ENCODE measurements at places on chromosomes 2 and 18. TPM values are rescaled to one million over a fixed set of nuclear protein-coding genes. Genes with fewer than 3 reads are reported as not detected.

GRCh38 chr18:68219274-68219673 lies 495.6 kb downstream of the TMX3 start:
- DNase-seq = no peak

DNA sequence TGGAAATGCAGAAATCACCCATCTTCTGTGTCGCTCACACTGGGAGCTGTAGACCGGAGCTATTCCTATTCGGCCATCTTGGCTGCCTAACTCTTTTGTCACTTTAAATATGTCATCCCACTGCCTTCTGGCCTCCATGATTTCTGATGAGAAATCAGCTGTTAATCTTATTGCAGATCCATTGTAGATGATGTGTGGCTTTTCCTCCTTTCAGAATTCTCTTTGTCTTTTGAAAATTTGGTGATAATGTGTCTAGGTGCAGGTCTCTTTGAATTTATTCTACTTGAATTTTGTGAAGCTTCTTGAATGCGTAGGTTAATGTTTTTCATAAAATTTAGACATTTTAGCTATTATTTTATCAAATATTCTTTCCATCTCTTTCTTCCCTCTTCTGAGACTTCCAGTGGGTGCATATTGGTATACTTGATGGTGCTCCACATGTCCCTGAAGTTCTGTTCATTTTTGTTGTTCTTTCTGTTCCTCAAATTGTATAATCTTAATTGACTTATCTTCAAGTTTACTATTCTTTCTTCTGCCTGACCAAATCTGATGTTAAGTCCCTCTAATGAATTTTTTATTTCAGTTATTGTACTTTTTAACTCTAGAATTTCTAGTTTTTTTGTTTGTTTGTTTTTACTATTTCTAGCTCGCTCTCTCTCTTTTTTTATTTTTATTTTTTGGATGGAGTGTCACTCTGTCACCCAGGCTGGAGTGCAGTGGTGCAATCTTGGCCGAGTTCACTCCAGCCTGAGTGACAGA lies 90.8 kb upstream of the DLX2 start:
- no peak for DNase-seq

- DNase-seq = no peak
These were observed 7.9 kb downstream of the SSB start for GRCh38 chr2:169806586-169806985.

DNA sequence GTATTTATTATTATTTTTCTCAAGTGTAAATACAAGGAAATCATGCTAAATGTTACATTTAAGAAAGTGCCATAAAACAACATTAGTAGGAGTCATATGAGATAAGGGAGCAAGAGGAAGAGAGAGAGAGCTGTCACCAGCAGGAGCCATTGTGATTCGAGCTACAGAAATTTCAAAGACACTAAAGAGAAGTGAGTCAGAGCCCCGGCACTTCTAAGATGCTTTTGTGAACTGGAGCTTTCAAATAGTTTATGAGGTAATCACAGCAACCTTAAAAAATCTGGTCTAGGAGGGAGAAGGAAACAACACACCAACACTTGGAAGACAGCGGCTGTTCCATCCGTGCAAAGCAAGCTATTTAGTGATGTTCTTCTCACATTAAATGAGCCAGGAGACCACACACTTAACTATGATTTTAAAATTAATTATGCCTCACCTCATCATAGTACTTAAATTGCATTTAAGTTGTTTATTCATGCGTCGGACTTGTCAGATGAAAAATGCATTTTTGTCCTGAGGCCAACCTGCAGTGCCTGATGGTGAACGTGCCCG lies 382.7 kb upstream of the SALL3 start:
- DNase-seq = no peak

- DNase-seq = peak; percentile 81
These were observed 66.0 kb upstream of the ST3GAL5 start for GRCh38 chr2:85954590-85955458.

DNA sequence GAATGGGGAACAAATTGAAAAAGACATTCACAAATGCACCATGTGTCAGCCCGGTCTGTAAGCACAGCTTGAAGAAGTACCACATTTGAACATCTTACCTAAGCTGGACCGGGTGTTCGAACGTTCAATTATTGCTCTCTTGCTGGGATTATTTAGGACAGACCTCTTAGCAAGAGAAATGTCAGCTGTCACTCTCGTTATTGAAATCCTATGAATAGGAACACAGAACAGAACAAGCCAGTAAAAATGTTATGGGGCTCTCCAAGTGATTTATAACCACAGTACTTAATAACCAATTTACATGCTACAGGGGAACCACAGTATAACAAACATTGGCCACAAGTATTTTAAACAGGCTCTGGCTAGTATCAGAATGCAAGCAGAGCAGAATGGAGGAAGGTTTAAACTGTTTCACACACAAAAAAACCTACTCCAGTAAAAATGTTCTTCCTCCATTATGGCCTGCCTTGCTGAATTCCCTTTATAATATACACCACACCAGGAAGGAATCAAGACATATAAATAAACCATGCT lies 32.5 kb upstream of the ARL5A start:
- no peak for DNase-seq

DNA sequence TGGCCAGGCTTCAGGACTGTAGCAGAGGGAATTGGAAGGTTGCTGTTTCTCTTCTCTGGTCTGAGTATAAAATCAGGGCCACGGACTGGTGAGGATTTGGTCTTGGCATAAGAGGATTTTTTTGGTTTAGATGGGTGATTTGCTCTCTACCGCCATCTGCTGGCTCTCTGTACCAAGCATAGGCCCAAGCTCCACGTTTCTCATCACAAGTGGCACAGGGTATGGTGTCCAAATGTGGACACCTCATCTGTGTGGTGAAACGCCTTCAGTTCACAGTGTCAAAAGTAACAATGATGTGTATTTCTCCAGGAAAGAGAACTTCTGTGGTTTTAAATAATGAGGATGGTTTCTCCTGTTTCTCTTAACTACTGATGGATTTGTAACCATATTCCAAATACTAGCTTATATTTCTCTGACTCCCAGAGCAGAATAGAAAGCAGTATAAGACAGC lies 115.1 kb downstream of the EML6 start:
- DNase-seq = peak; percentile 77

Gene LIPT1
- 2.1 TPM for total RNA-seq

- no peak for DNase-seq
These were observed 852.1 kb downstream of the CNTNAP5 start for GRCh38 chr2:124877141-124877577.

DNA sequence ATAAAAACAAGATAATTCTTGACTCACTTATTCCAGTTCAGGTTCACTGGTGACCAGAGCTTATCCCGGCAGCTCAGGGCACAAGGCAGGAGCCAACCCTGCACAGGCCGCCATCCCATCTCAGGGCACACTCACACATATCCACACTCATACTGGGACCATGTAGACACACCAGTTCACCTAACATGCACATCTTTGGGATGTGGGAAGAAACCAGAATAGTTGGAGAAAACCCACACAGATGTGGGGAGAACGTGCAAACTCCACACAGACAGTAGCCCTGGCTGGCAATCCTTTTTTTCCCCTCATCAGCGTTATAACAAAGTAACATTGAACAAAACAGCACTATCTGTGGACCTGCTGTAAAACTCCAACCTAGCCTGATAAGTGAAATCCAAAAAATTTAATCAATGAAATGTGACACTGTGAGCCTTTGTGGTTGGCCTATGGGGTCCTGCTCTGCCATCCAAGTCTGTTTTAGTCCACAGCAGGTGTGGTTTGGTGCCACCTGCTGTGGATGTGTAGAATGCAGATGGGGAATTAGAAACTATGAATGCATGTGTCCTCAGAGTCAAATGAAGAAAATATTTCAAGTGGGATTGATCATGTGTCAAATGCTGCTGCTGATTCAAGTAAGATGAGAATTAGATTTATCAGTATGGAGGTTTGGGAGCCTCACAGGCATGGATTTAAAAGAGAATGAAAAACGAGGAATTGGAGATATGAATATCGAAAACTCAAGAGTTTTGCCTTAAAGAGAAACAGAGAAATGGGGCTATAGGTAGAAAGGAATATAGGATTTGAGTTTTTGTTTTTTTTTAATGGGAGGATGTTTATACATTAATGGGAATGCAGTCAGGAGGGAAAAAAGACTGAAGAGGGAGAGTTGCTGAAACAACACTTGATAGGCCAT lies 47.0 kb downstream of the UGP2 start:
- peak; percentile 47 for DNase-seq

DNA sequence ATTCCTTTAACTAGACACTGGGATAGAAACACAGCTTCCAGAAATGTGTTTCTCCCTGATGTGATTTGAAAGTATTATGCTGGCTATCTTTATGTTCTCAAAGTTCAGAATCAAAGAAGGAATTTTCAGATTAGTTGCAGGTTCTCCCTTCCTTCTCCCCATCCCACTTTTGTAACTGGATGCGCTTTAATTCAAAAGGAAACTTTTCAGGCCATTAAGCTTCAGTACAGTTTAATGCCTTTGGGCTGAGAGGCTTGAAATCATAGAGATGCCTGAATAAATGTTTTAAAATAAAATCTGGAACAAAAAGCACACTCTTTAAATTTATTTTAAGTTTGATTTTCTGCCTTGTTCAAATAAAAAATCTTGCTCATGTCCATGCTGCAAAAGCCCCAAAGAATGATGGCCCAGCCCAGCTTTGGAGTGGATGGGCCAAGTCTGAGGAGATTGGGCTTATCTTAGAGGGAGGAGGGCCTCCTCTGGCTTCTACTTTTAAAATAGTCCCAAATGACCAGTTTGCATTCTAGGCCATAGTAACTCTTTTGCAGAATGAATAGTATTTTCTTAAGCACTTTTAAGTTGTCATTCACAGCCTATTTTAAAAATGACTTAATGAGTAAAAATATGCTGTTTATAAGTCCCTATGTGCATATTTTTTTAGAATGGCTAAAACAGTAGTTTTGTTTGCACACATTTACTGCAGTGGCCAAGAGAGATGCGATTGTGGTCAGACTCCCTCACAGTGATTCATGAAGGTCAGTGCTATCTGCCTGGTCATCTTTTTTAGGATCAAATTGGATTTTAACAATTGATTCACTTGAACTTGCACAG lies 129.2 kb downstream of the MTX2 start:
- DNase-seq = no peak

GRCh38 chr2:199738727-199739412 lies 112.1 kb downstream of the FTCDNL1 start:
- DNase-seq = no peak

GRCh38 chr2:200703926-200704637 lies 107.6 kb upstream of the BZW1 start:
- DNase-seq = no peak

Gene KCNF1
- total RNA-seq = 5.3 TPM

Gene THSD7B
- 0.33 TPM for total RNA-seq

Gene FECH
- total RNA-seq = 16.8 TPM

- DNase-seq = no peak
These were observed 54.9 kb downstream of the R3HDM1 start for GRCh38 chr2:135586148-135586547.

DNA sequence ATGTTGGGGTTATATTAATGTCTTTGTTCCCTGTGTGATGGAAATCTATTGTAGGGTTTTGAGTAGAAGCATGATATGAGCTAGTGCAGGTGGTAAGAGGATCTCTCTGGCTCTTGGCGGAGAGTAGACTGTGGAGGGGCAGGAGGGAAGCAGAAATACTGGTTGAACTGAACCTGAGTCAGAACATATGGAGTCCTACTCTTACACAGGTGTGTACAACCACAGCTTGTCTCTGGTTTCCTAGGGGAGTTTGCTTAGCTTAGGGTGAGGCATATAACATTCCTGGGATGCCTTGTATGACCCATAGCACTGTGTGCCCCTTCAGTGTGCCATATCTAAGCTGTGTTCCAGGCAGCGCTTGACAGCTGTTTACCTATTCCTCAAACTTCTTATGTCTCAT lies 97.3 kb upstream of the GCFC2 start:
- DNase-seq = no peak

- no peak for DNase-seq
These were observed 1.0 kb upstream of the CHST10 start for GRCh38 chr2:100418406-100418962.

GRCh38 chr2:179882851-179883806 lies 21.7 kb upstream of the ZNF385B start:
- DNase-seq = no peak

DNA sequence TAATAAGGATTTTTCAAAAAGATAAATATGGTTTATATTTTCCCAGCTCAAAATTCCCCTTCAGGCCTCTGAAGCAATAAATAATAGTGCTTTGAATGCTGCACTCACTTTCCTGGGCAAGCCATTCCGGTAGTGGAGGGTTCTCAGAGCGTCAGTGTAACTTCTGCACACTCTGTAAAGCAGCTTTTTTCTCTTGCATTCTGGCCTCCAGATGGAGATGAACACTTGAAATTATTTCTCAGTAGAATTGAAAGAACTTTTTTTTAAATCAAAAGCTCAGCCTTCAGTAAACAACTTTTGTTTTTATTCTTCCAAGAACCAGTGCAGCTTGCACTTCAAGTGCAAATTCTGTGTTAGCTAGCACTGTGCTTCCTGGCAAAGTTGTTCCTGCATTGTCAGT lies 281.1 kb upstream of the RAB12 start:
- DNase-seq = no peak

GRCh38 chr2:143259368-143259958 lies 130.2 kb downstream of the ARHGAP15 start:
- DNase-seq = peak; percentile 75

Gene UGT1A4
- total RNA-seq = not detected

DNA sequence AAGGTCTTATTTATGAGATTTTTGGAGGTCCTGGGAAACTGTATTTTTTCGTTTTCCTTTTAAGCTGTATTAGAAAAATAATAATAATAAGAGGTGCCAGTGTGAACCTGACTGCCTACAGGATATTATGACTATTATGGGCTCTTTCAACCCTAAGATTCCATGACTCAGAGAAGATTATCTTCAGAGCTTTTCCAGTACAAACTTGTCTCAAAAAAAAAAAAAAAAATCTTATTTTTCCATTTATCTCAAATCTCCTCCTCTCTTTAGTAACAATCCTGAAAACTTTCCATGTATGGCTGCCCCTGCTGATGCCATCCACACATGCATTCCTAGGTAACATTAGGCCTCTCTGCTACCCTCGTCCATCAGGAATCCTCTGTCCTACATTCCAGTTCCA lies 36.7 kb upstream of the RPE start:
- DNase-seq = no peak

- peak; percentile 59 for DNase-seq
These were observed 102.9 kb upstream of the SLC8A1 start for GRCh38 chr2:40554665-40555294.

GRCh38 chr2:233041722-233042323 lies 9.4 kb downstream of the NEU2 start:
- no peak for DNase-seq

Gene MARCO
- total RNA-seq = not detected

DNA sequence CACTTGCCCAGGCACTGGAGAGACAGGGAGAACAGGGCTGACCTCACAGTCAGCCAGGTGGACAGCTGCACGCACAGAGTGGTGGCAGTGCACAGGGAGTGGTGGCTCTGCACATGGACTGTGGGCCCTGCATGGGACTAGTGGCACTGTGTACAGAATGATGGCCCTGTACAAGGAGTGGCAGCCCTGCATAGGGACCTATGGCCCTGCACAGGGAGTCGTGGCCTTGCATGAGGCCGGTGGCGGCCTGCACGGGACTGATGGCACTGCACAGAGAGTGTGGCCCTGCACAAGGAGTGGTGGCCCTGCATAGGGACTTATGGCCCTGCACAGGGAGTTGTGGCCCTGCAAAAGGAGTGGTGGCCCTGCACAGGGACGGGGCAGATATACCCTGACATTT lies 19.1 kb upstream of the STEAP3 start:
- DNase-seq = no peak

- no peak for DNase-seq
These were observed 230.5 kb downstream of the MYCN start for GRCh38 chr2:16170675-16171424.

Gene DSC1
- not detected for total RNA-seq

Gene ACSL3
- total RNA-seq = 24.6 TPM

GRCh38 chr2:218074031-218074430 lies 5.0 kb downstream of the RUFY4 start:
- DNase-seq = peak; percentile 46

GRCh38 chr2:58135861-58136260 lies 89.3 kb downstream of the VRK2 start:
- no peak for DNase-seq

Data from body of pancreas (tissue), 4 donors.